Cardiac muscle cell (in vitro differentiated cells and primary cell): ENCODE measurements at places on chromosomes 7 and 10.

- DNase-seq = no peak
Observed at GRCh38 chr7:28447071-28447470, 34.8 kb downstream of the CREB5 start.

DNA sequence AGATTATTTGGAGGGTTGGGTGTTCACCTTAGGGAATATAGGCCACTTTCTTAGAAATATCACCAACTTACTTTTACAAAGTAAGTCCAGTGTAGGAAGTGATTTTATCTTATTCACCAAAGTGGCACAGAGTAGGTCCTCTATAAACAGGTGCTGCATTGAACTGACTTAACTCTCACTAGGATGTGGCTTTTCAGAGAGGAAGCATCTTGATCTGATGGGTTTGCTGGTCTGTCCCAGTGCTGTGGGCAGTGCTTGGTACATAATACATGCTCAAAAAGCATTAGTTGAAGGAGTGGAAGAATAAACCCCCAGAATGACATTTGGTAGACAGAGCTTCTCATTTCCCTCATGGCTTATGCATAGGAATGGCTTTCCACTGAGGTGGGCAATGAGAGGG lies 334.7 kb downstream of the LRMDA start:
- no peak for DNase-seq

- DNase-seq = no peak
Observed at GRCh38 chr7:46035166-46035565, 114.1 kb upstream of the IGFBP3 start.

DNA sequence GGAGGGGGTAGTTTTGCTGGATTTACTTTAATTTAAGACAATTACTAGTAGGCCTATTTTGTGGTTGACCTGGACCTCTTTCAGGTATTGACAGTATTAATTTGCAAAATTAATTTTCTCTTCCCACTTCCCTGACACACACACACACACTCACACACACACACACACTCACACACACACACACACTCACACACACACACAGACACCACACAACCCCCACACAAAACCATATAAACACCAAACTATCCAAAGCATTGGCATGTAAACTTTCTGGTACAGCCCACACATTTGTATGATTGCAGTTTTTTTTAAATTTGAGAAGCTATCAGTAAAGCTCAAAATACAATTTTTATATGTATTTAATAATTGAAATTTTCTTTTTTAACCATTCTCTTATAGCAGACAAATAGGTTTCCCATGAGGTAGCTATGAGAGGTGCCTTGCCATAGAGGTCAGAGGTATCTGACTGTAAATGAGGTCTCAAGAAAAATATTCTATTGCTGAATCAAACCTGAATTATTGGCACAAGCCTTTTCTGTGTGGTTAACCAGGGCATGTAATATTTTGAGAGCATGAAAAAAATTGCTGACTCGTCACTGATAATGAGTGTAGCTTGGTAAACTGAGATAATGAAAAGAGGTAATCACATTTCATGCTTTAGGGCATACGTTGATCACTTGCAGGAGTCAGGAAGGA lies 306.5 kb downstream of the GATA3 start:
- no peak for DNase-seq

- DNase-seq = no peak
Observed at GRCh38 chr10:132027423-132027983, 38.2 kb upstream of the JAKMIP3 start.
